Endothelial cell (in vitro differentiated cells): ENCODE measurements at places on chromosomes 11 and 22. TPM values are rescaled to one million over a fixed set of nuclear protein-coding genes. Genes with fewer than 3 reads are reported as not detected.

- DNase-seq = peak; percentile 59
These were observed at the start of gene RHOD for GRCh38 chr11:67056267-67057204. TSS of gene RHOD (plus strand) at chr11:67056847. CDS start at chr11:67056903, 56 bp downstream.

- DNase-seq = no peak
These were observed 29.6 kb downstream of the EHF start for GRCh38 chr11:34650528-34650927.

Gene RASL10A
- total RNA-seq = 30.1 TPM

Gene SLN
- total RNA-seq = not detected

Gene KCNK4
- 0.36 TPM for total RNA-seq

Gene GRIK4
- total RNA-seq = 4.5 TPM

DNA sequence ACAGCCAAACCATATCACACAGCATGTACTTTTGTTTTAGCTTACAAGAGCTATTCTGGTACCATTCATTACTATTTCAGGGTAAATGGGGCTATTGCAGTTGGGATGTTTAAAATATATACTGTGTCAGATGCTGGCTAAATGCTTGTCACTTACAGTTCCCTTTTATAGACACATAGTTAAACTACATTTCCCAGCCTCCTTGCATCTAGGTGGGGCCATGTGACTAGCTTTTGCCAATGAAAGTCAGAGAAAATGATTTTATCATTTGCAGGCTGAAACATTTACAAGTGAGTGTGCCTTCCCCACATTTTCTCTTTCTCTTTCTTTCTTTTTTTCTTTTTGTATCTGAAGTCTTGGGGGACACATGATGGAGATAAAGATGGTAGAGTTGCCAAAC is 7.8 kb upstream of the IFTAP start:
- no peak for DNase-seq

Gene TEX12
- not detected for total RNA-seq

Gene TMEM191B
- 1.3 TPM for total RNA-seq

DNA sequence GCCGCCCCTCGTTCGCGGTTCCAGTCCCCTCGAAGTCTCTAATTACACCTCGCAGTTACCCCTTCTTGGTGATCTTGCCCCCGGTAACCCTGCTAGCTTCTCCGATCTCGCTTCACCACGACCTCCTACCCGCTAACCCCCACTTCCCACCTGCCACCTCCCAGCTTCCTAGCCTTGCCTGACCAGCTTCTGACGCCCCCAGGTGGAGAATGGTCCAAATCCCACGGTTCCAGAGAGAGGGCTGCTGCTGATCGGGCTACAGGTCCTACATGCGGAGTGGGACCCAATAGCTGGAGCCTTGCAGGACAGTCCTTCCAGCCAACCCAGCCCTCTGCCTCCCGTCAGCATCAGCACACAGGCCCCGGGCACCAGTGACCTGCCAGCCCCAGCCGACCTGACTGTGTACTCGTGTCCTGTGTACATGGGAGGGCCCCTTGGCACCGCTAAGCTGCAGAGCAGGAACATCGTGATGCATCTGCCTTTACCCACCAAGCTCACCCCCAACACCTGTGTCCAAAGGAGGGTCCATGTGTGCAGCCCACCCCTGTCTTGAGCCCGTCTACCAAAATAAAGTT is 31.9 kb downstream of the RRP8 start:
- no peak for DNase-seq

- no peak for DNase-seq
These were observed 298.8 kb downstream of the TBC1D22A start for GRCh38 chr22:47061226-47061625.
